T follicular helper cell (primary cell): ENCODE measurements at places on chromosomes 12 and 14.

DNA sequence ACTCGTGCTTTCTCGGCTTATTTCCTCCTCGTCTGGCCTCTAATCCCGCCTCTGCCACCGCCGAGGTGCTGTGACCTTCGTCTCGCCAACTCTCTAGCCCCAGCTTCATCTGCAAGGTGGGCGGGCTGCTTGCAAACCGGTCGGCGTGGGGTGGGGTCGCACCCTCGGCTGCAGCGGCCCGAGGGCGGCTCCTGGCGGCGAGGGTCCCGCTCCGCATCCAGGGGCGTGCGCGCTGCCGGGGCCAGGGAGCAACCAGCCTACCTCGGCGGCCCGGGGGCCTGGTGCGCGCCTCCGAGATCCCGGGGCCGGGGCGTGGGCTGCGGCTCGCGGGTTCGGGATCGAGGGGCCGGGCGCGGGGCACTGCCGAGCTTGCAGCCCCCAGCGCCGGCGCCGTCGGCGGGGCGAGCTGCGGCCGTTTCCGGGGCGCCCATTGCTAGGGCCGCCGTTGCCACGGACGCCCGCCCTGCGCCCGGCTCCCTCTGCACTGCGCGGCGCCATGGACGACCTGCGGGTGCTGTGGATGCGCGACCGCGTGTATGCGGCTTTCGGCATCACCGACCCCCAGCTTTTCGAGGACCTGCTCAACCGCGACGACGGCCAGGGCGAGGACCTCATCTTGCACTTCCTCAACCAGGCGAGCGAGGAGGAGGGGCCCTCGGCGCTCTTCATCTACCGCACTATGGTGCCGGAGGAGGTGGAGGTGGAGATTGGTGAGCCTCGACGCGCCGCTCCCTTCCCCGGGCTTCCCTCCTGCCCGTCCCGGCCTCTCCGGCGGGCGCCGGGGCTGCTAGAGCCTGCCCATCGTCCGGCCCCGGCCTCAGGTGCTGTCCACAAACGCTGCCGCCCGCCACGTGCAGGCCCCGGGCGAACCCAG lies at the start of gene DNAH10:
DNAH10 (plus strand) TSS at position 461 of the 874 bp plus-strand sequence; CDS start at position 497, 36 bp downstream.
- no peak for DNase-seq

GRCh38 chr14:25041484-25041883 lies 8.5 kb downstream of the STXBP6 start:
- DNase-seq: no peak

DNA sequence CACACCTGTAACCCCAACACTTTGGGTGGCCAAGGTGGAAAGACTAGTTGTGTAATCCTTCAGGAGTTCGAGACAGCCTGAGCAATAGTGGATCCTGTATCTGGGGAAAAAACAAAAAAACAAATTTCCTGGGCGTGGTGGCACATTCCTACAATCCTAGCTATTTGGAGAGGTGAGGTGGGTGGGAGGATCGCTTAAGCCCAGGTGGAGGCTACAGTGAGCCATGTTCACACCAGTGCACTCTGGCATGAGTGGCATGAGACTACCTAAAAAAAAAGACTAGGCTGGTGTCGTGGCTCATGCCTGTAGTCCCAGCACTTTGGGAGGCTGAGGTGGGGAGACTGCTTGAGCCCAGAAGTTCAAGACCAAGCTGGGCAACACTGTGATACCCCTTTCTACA lies 17.2 kb downstream of the PTGES3 start:
- no peak for DNase-seq

DNA sequence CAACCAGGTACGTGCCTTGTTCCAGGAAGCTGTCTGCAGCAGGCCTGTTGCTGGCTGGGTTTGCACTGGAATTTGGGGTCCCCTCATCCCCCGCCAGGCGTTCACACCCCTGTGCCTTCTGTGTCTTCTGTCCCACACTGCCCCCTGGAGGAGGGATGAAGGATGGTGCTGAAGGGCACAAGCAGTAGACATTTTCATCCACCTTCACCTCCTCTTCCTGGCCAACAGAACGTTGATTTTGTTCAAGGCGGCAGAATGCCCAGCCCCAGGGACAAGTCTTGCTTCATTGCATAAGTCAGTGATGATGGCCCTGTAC lies 122.1 kb downstream of the CALM1 start:
- DNase-seq: peak; percentile 37

GRCh38 chr12:86496595-86496994 lies 240.4 kb upstream of the MGAT4C start:
- no peak for DNase-seq

DNA sequence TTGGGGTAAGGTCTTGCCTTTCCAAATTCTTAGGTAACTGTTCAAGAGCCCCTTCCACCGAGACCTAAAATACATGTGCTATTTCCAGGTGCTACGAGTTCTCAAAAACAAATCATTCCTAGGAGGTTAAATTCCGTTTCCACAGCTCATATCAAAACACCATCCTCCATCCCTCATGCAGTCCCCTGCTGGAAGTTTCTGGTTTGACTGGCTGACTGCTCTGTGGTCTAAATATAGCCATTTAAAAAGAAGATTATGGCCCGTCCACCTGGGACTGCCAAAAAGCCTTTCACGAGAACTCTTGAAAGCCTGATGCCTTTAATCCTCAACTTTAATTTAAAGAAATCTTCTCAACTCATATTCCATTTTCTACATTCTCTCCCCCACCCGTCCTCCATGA lies 201.5 kb upstream of the MYL2 start:
- no peak for DNase-seq

DNA sequence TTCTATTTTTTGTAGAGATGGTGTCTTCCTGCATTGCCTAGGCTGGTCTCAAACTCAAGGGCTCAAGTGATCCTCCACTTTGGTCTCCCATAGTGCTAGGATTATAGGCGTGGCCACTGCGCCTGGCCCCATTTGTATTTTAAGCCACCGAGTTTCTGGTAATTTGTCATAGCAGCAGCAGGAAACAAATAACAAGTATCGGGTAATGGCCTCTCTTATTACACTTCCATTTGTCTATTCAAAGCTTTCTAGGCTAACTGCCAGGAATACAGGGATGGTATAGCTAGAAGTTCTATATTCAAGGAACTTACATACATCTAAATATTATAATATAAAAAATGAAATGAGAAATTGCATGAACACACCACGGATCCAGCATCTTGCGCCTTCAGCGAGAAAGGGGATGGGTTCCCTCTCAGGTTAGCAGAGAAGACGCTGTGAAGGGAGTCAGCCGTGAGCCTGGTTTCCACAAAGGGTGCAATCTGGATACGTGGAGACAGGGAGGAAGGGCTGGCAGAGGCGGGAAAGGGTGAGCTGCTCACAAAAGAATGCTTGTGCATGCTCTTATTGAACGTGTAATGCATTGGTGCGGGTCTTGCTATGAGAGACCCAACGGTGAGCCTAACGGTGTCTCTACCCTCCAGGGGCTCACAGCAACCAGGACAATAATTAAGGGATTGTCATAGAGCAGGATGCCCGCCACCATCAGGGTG lies 9.5 kb downstream of the BDKRB1 start:
- DNase-seq: no peak

- no peak for DNase-seq
Measured at GRCh38 chr14:41609704-41610183, 3.1 kb downstream of the LRFN5 start.

GRCh38 chr12:130911933-130912332 lies 40.1 kb downstream of the RAN start:
- DNase-seq: no peak

DNA sequence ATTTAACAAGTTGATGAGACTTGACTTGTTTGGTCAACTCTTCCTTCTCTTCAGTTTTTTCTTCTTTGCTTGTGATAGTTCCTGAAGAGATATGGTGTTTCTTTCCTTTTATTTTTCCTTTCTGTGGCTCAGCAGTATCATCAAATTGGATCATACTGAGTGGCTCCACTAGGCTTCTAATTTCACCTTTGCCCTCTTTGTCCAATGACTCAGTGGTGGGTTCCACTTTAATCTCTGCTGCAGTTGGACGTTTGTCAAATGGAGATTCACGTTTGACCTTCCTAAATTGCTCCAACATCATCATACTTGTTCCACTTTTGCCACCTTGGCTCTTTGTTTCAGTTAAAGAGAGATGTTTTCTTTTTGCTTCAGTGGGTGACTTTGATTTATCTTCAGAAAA lies 41.5 kb downstream of the FAM186A start:
- no peak for DNase-seq

DNA sequence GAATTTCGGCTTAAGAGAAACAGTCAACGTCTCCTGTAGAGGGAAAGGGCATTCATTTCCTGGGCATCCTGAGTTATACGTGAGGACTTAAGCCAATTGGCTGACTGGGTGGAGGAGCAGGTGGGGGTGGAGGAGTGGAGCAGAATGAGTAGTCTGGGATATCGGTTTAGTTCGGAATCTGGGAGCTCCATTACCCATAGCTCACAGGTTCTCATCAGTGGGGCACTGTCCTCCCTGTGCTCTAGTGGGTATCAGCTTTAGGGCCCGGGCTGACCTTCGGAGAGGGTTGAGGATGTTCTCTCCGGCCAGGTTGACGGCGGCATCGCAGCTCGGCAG lies 704 bp downstream of the SDR39U1 start:
- no peak for DNase-seq

GRCh38 chr14:86091811-86092210 lies 561.9 kb downstream of the FLRT2 start:
- DNase-seq: no peak

- DNase-seq: no peak
Measured at GRCh38 chr14:57171903-57172302, 96.8 kb downstream of the EXOC5 start.

- DNase-seq: no peak
Measured at GRCh38 chr12:79408689-79409088, 282.1 kb downstream of the PAWR start.

DNA sequence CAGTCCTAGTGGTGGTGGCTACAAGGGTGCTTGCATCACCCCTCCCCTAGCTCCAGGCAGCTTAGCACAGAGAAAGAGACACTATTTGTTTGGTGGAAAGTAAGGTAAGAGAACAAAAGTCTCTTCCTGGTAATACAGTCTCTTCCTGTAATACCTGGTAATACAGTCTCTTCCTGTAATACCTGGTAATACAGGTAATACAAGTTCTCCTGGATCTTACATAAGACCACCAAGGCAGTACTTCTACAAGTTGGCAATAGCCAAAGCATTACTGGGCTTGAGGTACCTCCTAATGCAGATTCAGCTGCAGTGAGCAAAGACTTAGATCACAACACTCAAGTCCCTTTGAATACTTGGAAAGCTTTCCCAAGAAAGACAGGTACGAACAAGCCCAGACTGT lies 77.0 kb downstream of the CATSPERB start:
- DNase-seq: no peak

DNA sequence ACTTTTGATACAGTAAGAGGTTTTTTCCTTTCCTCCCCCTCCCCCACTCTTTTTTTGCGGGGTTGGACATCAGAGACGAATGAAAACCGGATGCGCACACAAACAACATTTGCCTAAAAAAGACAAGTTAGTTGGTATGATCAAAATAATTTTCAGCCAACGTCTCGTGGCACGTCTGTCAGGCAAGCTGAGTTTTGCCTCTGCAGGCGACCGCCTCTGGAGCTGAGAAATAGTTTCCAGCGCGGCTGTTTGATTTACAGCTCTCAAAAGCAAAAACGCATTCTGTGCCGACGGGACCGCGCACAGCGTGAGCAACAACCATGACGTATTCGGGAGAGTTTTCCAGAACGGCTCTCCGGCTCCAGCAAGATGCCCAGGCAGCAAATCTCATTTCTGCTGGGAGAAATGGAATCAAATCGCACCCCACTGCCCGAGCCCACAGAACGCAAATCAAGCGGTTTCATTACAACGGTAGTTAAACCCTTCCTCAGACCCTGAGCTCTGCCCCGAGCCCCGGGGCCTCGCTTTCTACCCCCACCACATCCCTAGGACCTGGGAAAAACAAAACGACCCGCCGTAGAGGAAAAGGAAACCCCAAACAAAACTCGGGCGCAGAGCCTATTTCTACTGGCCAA lies 14.2 kb upstream of the CALM1 start:
- peak; percentile 57 for DNase-seq

DNA sequence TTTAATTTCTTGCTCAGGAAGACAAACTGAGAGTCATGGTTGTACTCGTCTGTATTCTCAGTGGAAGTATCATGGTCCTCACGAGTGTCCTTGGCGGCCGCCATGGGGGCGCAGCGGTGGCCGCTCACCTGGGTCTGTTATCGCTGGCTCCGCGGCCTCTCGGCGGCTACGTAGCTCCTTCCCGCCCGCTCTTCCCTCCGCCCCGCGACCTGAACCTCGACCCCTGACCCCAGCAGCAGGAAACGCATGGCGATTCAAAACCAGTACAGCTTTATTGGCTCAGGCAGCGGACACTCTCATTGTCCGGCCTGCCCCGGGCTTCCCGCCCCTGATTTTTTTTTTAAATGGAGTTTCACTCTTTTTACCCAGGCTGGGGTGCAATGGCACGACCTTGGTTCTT lies 80.8 kb downstream of the E2F7 start:
- no peak for DNase-seq

DNA sequence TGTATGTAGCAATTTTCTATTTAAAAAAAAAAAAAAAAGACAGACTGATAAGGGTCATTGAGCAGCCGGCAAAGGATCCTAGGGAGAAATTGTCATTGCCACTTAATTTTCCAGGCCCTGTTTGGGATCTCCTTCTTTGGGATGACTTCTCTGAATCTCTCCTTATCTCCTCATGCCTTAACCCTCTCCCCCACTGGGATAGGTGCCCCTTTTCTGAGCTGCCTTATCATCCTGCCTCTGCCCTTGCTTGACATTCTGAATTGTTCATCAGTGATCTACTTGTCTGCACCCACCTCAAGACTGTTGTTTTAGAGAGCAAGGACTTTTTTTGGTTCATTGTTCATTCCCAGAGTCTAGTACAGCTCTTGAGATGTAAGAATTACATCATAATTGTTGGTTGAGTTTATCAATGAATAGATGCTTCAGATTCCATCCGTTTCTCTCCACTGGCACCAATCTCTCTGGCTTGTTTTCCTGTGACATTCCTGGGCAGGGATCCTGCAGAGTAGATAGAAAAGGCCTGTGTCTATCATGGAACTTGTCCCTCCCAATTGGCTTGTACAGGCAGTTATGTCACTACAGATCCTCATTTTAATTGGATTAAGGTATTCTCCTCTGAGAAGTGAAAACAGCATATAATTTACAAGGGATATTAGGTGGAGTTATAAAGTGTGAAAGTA lies 42.6 kb downstream of the SOCS2 start:
- DNase-seq: no peak

DNA sequence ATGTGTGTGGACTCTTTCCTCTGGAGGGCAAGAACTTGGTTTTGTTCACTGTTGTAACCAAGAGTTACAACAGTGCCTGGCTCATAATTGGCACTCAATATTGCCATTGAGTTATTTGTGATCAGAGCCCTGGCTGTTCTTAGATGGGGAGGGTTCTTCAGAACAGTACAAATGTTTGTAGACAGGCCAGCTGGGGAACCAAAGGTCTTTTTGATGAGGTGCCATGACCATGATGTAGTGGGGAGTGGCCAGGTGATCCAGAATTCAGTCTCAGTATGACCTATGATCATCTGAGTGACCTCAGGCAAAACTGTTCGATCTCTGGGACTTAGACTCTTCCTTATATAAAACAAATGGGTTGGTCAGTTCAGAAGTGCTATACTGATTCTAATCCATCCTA lies 3.3 kb upstream of the PRKAB1 start:
- DNase-seq: no peak

GRCh38 chr14:50924843-50925242 lies 19.4 kb downstream of the PYGL start:
- no peak for DNase-seq
